ENCODE measurements at places on chromosomes 1 and 21. TPM values are rescaled to one million over a fixed set of nuclear protein-coding genes. Genes with fewer than 3 reads are reported as not detected.

PLA2G2C gene
- not detected for total RNA-seq

PGLYRP4 gene
- total RNA-seq = not detected

COL24A1 gene
- 1.3 TPM for total RNA-seq

FCN3 gene
- total RNA-seq = 0.29 TPM

MAP1LC3C gene
- total RNA-seq = not detected

LRRC53 gene
- not detected for total RNA-seq

NTMT2 gene
- total RNA-seq = not detected

SRM gene
- total RNA-seq = 84.4 TPM

RIPPLY3 gene
- total RNA-seq = not detected

CRP gene
- total RNA-seq = not detected

CD5L gene
- total RNA-seq = not detected

SVBP gene
- 15.7 TPM for total RNA-seq

PM20D1 gene
- total RNA-seq = not detected

CITED4 gene
- total RNA-seq = 4.3 TPM

CFAP45 gene
- total RNA-seq = not detected

SPRR2E gene
- total RNA-seq = not detected

NR1I3 gene
- total RNA-seq = not detected

Data from cardiac ventricle fibroblast (primary cell).